ENCODE measurements at places on chromosomes 1 and 21. TPM values are rescaled to one million over a fixed set of nuclear protein-coding genes. Genes with fewer than 3 reads are reported as not detected.

- H3K4me3 ChIP-seq = no peak overlapping the region
- no peak overlapping the region for H3K27ac ChIP-seq
- peaks cover 12% of the 10 kb centered on the region for H3K4me1 ChIP-seq
- peak; percentile 25 for DNase-seq
- no peaks in the 10 kb centered on the region for H3K27me3 ChIP-seq
Observed at GRCh38 chr1:26822737-26823395, 3.6 kb upstream of the ZDHHC18 start.

DNA sequence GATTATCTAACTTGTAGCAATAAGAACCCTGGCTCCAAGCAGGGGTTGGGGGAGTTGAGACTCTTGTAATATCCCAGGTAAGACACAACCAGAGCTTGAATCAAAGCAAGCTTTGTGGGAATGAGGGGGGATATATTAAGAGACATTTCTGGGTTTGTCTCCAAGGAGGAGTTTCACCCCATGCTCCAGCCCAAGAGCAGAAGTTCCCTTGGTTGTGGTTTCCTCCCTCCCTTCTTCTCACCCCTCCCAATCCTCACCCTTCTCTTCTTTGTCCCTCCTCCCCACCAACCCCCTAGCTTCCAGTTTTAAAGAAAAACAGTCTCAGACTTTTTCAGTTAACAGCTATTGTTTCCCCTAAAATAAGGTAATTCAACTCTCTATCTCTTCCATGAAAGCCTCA lies 11.9 kb downstream of the TRAF3IP3 start:
- no peak overlapping the region for H3K4me3 ChIP-seq
- H3K27me3 ChIP-seq = no peaks in the 10 kb centered on the region
- DNase-seq = no peak
- no peak overlapping the region for H3K27ac ChIP-seq
- peaks cover 19% of the 10 kb centered on the region for H3K4me1 ChIP-seq

DNA sequence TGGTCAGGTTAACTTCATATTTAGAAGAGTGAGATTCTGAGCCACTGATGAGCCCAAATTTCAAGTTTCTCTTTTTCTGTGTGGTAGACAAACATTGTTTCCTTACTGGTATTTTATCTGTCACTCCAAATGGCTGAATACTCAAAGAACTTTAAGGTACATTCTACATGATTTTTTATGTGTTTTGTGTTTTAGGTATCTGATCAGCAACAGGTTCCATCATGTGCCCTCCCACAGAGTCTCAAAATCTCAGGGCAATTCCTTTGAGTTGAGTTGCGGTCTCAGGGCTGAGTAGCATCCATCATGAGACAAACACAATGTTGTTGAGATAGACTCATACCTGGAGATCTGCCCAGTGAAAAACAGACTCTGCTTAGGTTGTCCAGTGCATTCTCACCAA lies 14.7 kb upstream of the CEP350 start:
- no peak overlapping the region for H3K27ac ChIP-seq
- H3K4me3 ChIP-seq = no peak overlapping the region
- H3K36me3 ChIP-seq = no peaks in the 10 kb centered on the region
- H3K27me3 ChIP-seq = no peaks in the 10 kb centered on the region
- H3K4me1 ChIP-seq = no peaks in the 10 kb centered on the region

DNA sequence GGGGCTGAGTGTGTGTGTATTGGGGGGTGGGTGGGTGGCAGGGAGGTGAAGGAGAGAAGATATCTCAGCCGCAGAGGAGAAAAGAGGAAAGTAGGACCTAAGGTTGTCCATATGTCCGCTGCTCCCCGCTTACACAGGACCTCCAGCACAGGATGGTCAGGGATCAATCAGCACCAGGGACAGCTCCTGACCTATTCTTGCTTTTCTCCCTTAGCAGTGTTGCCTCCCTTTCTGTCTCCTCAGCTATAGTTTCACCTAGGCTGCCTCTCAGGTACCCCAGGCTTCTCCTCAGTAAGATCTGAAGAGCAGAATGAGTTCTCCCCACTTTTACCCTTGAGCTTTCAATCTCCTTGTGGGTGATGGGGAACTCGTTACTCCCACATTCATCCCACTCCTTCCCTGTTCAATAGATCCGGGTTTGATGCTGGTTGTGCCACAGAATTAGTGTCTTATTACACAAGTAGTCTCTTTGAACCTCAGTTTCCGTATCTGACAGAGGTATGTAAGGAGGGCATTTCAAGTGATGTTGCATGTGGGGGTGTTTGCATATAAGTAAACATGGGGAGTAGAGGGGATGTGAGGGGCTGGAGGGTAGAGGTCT lies 1.4 kb upstream of the DPH2 start:
- no peaks in the 10 kb centered on the region for H3K36me3 ChIP-seq
- no peaks in the 10 kb centered on the region for H3K27me3 ChIP-seq
- H3K4me1 ChIP-seq = peaks cover 6% of the 10 kb centered on the region
- no peak overlapping the region for H3K27ac ChIP-seq
- no peak overlapping the region for H3K4me3 ChIP-seq
- DNase-seq = peak; percentile 54

DNA sequence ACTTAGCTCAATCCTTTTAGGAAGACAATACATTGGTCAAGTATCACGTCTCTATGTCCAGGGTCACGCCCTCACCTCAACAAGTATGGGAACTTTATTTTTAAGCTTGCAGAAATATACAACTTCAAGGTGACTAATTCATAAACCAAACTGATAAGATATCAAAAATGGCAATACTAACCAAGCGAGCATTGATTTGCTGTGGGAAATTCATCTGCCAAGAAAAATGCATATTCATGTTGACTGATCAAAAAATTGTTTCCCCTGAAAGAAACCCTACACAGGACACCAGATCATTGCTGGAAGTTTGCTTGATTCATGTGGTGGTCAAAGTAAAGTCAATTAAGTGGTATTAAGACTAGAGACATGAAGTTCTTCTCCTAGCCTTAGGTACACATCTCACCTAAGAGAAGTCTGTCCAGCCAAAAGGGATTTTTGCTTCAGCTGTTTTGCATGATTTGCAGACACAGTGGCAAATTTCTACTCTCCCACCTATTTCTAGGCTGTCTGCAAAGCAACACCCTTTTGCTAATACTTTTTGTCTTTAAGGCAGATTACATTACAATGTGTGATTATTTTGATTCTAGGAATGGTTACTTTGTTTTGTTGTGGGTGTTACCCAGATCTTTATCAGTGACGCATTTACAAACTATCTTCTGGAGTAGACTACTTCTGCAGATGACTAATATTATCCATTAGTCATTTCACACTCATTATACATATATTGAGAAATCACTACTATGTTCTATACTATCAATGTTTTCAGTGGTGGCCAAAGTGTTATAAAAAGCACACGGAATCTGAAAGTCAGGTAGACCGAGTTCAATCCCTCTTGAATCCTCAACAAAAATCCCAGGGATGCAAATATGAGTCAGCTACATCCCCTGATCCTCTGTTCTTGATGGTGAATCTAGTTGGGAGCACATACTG lies 12.4 kb downstream of the SAMSN1 start:
- H3K27me3 ChIP-seq = no peaks in the 10 kb centered on the region
- H3K4me3 ChIP-seq = no peak overlapping the region
- peak overlapping the region; percentile 20 for H3K27ac ChIP-seq
- DNase-seq = no peak
- no peaks in the 10 kb centered on the region for H3K36me3 ChIP-seq
- no peaks in the 10 kb centered on the region for H3K4me1 ChIP-seq

DNA sequence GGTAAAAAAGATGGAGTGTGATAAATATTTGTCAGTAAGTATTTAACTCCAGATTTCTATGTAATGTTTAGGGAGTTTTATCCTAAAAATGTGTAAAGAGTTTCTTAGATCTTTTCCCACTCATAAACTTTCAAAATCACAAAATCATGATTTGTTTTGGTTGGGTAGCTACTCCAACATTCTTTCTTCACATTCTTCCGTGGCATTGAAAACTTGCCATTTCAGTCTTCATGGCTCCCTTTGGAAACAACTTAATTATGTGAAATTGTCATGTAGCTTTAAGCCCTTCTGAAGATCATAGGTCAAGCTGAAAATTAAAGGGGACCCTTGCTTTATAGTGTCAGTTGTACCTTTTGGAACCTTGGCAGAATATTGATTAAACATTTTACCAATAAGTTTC lies 73.2 kb downstream of the ADGRL2 start:
- H3K27me3 ChIP-seq = no peaks in the 10 kb centered on the region
- H3K4me3 ChIP-seq = no peak overlapping the region
- no peak overlapping the region for H3K27ac ChIP-seq
- no peaks in the 10 kb centered on the region for H3K4me1 ChIP-seq
- DNase-seq = no peak
- H3K36me3 ChIP-seq = no peaks in the 10 kb centered on the region

DNA sequence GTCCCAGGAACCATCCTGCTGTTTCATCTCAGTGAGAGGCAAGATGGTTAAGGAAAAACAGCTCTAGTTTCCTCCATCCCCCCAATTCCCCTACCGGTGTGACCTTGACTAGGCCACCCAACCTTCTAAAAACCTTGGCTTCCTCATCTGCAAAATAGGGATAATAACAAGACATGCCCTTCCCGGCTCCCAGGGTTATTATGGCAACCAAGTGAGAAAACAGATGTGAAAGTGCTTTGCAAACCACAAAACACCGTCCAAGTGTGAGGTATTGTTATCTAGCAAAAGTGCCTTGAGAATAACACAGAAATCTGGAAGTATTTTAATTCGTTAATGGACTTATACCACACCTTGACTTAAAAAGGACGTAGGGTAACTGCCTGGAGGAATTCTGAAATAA lies 62.7 kb downstream of the ITPKB start:
- H3K27ac ChIP-seq = no peak overlapping the region
- H3K36me3 ChIP-seq = no peaks in the 10 kb centered on the region
- no peak overlapping the region for H3K4me3 ChIP-seq

GRCh38 chr1:9805006-9805508 lies 18.7 kb downstream of the CLSTN1 start:
- H3K27ac ChIP-seq = peak overlapping the region; percentile 33
- no peak for DNase-seq
- peaks cover 18% of the 10 kb centered on the region for H3K36me3 ChIP-seq
- no peaks in the 10 kb centered on the region for H3K4me1 ChIP-seq
- no peaks in the 10 kb centered on the region for H3K27me3 ChIP-seq

- peaks cover 3% of the 10 kb centered on the region for H3K4me1 ChIP-seq
- H3K27me3 ChIP-seq = peaks cover 13% of the 10 kb centered on the region
- no peak overlapping the region for H3K4me3 ChIP-seq
- peak; percentile 26 for DNase-seq
- H3K27ac ChIP-seq = no peak overlapping the region
Observed at GRCh38 chr1:23478896-23479665, 4.9 kb downstream of the ASAP3 start.

DNA sequence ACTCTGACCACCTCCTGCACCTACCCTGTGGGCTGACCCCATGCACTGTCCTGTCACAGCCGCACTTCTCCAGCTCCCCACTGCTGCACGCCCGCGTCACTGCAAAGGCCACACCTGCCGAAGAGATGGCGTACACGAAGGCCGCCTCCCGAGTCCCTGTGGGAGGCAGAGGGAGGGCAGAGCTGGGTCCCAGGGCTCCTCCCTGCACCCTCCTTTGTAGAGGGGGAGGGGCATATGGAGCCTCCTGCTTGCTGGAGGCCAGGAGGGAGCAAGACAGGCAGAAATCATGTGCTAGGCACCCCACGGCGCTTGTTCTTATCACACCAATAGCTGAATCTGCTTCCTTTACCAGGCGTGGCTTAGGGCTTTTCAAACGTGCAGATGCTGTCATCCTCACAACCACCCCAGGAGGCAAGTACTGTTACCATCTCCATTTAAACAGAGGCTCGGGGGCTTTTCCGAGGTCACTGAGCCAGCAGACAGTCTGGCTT lies 21.4 kb downstream of the WNT4 start:
- peak; percentile 38 for DNase-seq
- H3K36me3 ChIP-seq = peaks cover 4% of the 10 kb centered on the region
- no peaks in the 10 kb centered on the region for H3K27me3 ChIP-seq
- no peak overlapping the region for H3K4me3 ChIP-seq
- no peaks in the 10 kb centered on the region for H3K4me1 ChIP-seq
- no peak overlapping the region for H3K27ac ChIP-seq

- no peak overlapping the region for H3K27ac ChIP-seq
- no peak for DNase-seq
- H3K4me1 ChIP-seq = no peaks in the 10 kb centered on the region
- no peak overlapping the region for H3K4me3 ChIP-seq
Observed at GRCh38 chr1:164907666-164908065, 348.7 kb downstream of the PBX1 start.

Gene DNAJC28
- 2.5 TPM for polyA plus RNA-seq

Gene OR2T29
- not detected for polyA plus RNA-seq

Gene TNFRSF18
- polyA plus RNA-seq = 1.8 TPM

Gene TFF3
- polyA plus RNA-seq = 1,395 TPM

Gene TMEM52
- 50.5 TPM for polyA plus RNA-seq

Gene RGSL1
- not detected for polyA plus RNA-seq

Gene ANKRD45
- polyA plus RNA-seq = 0.13 TPM

Gene SLC35A3
- 32.1 TPM for polyA plus RNA-seq

Gene KIF1B
- polyA plus RNA-seq = 6.8 TPM

Gene KIAA0040
- 5.4 TPM for polyA plus RNA-seq

Gene AQP10
- 42.0 TPM for polyA plus RNA-seq

Measured in small intestine (tissue), 16 donors.